Foreskin keratinocyte (primary cell): ENCODE measurements at places on chromosomes 3 and 15. TPM values are rescaled to one million over a fixed set of nuclear protein-coding genes. Genes with fewer than 3 reads are reported as not detected.

The PLCH1 gene
- polyA plus RNA-seq = 0.02 and 0.03 TPM in 2 replicates

The CYFIP1 gene
- polyA plus RNA-seq = 35.0 and 39.5 TPM in 2 replicates

The CYP1A1 gene
- 0.67 and 1.8 TPM in 2 replicates for polyA plus RNA-seq

The SLC9C1 gene
- not detected in 2 replicates for polyA plus RNA-seq

The SPTBN5 gene
- polyA plus RNA-seq = 0.35 and 1.1 TPM in 2 replicates

GRCh38 chr3:179286331-179286730, 35.4 kb upstream of the KCNMB3 start:
- no peak for DNase-seq

DNA sequence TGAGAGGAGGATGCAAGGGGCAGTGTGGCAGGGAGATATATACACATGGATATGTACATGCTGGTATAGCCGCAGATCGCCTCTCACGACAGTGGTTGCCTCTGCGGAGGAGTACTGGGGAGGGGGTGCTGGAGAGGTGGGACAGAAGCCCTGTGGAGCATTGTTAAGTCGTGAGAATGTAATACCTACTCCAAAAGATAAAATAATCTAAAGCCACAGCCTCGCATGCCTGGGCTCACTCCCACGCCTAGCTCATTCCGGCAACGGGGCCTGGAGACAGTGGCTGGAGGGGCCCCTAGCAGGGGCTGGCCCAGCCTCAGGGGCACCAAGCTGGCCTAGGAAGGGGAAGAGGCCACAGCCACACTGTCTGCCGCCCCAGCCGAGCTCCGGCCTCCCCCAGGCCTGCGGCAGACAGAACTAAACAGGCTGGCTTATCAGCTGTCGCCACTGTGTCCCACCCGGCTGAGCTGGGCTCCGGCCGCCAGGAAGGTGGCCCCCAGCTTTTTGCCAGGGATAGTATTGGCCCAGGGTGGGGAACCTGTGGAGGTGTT, 65.1 kb upstream of the LCTL start:
- DNase-seq = no peak

- no peak for DNase-seq
Measured at GRCh38 chr15:99306694-99307338, 55.5 kb downstream of the LRRC28 start.

- no peak for DNase-seq
Measured at GRCh38 chr15:89089316-89090230, 1.3 kb downstream of the ABHD2 start.

GRCh38 chr15:66132251-66132816, 121.2 kb downstream of the MEGF11 start:
- DNase-seq = no peak

- DNase-seq = no peak
Measured at GRCh38 chr3:170651260-170651845, 65.5 kb upstream of the SLC7A14 start.

DNA sequence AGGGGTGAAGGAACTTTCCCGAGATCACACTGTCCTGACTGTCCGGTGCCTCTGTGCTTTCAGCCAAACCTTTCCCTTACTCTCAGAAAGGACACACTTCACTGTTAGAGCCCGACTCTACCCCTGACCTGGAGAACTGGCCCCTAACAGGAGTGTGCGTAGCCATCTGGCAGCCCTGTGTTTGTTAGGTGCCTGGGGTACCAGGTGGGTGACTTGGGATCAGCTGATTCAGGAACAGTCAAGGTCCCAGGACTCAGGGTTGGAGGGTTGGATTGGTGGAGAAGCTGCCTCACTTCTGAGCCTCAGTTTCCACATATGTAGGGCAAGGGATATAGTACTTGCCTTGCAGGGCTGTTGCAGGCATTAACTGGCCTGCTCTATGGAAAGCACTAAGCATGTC, 98.3 kb upstream of the SLC6A11 start:
- DNase-seq = no peak

- peak; percentile 70 for DNase-seq
Measured at GRCh38 chr3:46127503-46127902, 80.6 kb downstream of the CCR1 start.

GRCh38 chr3:184320104-184320445, 5.7 kb downstream of the EIF4G1 start:
- peak; percentile 86 for DNase-seq

DNA sequence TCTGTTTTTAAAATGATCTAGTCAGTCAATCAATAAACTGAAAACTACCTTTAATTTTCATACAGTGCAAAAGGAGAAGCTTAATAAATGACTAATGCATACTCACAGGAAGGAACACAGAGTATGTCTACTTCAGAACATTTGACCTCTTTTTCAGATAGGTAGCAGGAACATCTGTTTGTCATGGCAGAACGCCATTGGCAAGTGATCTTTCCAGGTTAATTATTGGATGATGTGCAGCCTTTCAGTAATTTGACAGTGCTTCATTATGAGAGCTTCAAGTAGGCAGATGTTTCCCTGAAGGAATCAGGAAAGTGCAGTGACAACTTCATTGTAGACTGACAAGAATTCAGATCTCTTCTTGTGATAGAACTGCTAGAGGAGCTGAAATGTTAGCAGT, 325.0 kb downstream of the OTOL1 start:
- DNase-seq = no peak

DNA sequence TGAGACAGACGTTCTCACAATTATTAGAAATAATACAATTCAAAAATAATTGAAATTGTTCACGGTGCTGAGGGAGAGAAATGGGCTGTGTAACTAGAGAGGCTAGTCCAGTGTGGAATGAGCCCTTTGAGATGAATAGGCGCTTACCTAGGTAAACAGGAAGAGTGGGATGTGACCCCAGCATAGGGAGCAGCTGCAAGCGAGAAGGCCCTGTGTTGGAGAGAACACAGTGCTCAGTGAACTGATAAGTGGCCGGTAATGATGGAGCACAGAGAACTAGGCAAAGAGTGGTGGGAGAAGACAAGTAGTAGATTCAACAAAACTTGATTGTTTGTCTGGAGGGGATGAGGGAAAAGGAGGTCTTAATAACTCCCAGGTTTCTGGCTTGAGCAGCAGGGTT, 103.9 kb downstream of the HCN4 start:
- no peak for DNase-seq

- DNase-seq = peak; percentile 36
Measured at GRCh38 chr15:34437687-34438086, at the start of gene GOLGA8A. Gene GOLGA8A (minus strand): TSS chr15:34437808. CDS start chr15:34389691, 48,117 bp downstream.

- DNase-seq = no peak
Measured at GRCh38 chr3:194960446-194961032, 274.9 kb downstream of the FAM43A start.

GRCh38 chr15:82966671-82967071, 14.2 kb upstream of the HOMER2 start:
- DNase-seq = no peak

GRCh38 chr3:160473221-160473620, 23.6 kb upstream of the TRIM59 start:
- DNase-seq = peak; percentile 55

GRCh38 chr3:45861043-45861719, 19.3 kb upstream of the LZTFL1 start:
- no peak for DNase-seq
